ENCODE measurements at places on chromosomes 7 and 10.

GRCh38 chr10:70410608-70411007 is 6.7 kb downstream of the EIF4EBP2 start:
- DNase-seq, result no peak

DNA sequence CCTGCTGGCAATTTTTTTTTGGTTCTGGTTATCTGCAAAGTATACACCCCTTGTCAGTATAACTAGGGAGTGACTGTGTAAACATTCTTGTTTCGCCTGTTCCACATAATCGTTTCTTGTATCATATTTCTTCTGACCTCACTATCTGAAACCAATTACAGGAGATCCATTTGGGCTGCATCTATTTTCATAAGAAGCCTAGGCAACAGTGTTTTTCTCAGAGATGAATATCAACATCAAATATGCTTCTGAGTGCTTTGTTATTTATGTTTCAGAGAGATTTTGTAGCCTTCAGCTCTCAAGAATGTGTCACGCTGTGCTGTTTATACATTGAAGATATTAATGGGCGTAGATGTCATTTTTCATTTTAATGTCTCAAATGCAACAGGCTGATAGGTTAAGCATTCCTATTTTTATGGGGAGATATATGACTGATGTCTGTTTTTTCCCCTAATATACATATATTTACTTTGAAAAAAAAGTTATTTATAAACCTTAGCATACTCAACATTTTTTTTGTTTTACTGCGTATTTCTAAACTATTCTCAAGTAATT is 115.5 kb downstream of the FOXP2 start:
- no peak for DNase-seq

GRCh38 chr10:113691381-113691780 is 11.7 kb downstream of the CASP7 start:
- no peak for DNase-seq

- no peak for DNase-seq
These were observed 6.0 kb upstream of the REEP3 start for GRCh38 chr10:63515002-63515763.

GRCh38 chr7:100435401-100436304 is 644 bp downstream of the PPP1R35 start:
- DNase-seq, result no peak

- DNase-seq, result no peak
These were observed 95.5 kb downstream of the DIP2C start for GRCh38 chr10:593901-594457.

GRCh38 chr7:22697876-22698606 is 29.0 kb upstream of the IL6 start:
- DNase-seq, result no peak

DNA sequence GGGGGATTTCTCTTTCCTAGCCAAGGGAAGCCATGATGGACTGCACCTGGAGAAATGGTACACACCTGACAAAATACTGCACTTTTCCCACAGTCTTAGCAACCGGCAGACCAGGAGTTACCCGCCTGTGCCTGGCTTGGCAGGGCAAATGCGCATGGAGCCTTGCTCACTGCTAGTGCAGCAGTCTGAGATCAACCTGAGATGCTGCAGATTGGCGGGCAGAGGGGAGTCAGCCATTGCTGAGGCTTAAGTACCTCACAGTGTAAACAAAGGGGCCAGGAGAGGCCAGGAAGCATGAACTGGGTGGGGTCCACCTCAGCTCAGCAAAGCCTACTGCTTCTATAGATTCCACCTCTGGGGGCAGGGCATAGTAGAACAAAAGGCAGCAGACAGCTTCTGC is 49.4 kb downstream of the OR13A1 start:
- no peak for DNase-seq

- no peak for DNase-seq
These were observed 1034.5 kb upstream of the LRRTM3 start for GRCh38 chr10:65891073-65891981.

DNA sequence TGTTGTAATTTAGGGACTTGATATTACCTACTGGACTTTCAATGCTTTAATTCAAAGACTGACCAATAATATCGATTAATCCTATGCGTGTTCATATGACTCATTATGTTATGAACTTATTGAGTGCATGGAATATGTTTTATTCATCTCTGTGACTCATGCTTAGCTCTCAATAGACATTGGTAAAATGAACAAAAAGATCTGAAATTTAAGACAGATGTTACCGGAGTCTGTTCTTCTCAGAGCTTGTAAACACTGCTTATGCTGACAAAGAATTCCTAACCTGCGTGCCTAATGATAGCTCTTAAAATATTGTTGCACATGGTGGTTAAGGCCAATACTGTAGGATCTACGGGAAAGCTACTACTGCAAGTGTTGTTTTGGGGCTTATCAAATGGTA is 131.5 kb upstream of the ACBD5 start:
- DNase-seq, result no peak

DNA sequence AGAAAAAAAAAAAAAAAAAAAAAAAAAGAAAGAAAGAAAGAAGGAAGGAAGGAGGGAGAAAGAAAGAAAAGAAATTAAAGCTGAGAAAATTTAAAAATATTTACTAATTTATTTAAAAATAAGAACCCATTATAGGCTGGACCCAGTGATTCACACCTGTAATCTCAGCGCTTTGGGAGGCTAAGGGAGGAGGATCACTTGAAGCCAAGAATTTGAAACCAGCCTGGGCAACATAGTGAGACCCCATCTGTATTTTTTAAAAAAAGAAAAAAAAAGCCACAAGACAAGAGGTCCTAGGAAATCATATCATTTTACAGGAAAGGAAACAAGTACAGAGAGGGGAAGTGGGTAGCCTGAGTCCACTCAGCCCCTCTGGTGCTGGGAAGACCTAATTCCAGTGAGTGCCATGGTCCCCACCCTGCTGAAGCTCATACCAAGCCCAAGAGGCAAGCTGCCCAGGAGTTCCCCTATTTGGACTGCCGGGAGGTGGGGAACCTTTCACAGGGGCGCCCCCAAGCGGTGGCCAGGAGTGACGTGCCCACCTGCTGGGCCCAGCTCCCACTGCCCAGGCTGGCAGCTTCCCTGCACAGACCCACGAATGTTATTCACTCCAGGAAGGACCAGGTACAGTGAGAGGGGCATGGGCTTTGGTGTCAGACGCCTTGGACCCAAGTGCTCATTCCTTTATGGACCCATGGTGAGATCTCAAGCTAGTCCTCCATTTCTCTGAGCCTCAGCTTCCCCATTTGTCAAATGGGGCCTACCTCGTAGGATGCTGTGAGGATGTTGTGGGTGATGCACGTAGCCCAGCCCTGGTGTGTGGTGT is 133.6 kb downstream of the ZMIZ1 start:
- no peak for DNase-seq

- no peak for DNase-seq
These were observed 183.0 kb upstream of the CTBP2 start for GRCh38 chr10:125343118-125343925.

DNA sequence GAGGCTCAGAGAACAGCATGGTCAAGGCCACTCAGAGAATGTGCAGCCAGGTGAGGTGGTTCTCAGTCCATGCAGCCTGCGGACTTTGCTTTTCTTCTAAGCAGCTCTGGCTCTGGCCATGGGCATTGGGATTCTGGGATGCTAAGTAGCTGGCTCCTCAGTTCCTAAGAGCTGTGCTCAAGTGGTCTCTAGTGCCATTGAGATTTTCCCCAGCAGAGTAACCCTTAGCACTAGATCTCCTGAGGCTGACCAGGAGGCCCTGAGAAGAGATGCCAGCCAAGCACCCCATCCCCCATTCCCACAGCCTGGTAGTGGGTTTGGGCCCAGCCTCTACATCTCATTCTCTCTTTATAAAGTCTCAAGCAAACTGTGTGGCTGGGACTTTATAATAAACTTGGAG is 77.1 kb downstream of the KCNMA1 start:
- DNase-seq, result no peak

GRCh38 chr10:70561070-70561469 is 41.5 kb downstream of the PRF1 start:
- no peak for DNase-seq

DNA sequence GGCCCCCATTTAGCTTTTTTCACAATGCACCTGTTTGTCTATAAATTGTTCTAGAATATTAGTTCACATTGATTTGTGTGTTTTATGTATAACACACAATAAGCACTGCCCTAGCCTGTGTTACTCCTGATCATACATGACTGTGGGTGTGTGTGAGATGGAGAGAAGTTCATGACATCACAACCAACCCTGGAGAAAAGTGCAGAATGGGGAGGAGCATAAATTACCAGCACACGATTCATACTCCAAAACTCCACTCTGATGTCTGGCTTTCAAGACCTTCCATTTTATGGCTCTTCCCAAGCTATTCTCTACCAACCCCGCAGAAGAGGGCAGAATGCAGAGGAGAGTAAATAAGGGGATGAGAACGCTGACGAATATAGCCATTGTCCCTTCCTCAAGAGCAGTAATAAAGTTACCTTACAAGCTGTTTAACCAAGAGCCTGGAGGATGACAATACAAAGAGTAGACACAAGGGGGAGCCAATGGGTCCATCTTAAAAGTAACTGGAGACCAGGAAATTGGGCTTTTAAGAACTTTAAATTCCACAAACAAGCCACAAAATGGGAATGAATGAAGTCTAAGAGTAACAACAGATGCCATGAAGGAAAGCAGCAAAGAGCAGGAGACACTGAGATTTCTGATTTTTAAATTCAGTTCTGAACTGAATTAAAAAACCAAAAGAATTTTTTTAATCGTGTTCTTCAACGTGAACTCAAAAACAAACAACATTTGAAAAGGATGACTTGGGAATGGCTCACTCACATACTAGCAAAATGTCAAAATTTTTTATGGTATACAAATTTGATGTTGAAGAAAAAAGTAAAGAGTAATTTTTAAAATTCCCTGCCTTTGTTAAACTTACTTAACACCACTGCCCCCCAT is 159.6 kb downstream of the PARD3 start:
- peak; percentile 21 for DNase-seq

DNA sequence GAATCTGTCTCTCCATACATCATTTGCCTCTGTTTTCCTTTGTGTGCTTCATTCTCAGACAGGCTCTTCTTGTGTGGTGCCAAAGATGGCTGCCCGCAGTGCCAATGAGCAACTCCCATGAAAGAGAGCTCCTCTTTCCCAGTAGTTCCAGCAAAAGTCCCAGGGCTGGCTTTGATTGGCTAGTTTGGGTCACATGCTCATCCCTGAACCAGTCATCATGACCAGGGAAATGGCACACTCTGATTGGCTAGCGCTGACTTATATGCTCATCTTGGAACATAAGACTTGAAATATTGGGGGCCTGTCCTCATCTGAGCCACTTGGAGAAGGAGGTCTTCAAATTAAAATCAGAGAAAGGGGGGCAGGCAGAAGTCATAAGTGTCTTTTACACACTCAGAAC is 112.7 kb downstream of the CDH23 start:
- DNase-seq, result no peak

DNA sequence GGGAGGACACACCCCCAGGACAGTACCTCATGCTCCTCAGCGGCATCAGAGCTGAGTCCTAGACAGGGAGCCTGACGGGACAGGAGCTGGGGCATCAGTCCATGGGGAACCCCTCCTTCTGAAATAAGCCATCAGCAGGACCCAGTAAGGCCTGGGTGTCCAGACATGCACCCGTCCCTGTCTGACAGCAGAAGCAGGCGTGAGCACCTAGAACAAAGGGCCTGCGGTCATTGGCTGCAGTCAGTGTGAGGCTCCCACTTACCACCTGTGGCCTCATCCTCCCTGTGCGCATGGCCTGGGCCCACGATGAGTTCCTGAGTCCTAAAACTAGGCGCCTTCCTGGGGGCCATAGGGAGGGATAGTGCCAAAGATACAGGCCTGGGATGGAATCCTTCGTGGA is 484.7 kb downstream of the PTPRN2 start:
- DNase-seq, result no peak

GRCh38 chr7:101537935-101538595 is 91.0 kb downstream of the MYL10 start:
- DNase-seq, result no peak

- DNase-seq, result peak; percentile 86
These were observed 28.0 kb downstream of the GRK5 start for GRCh38 chr10:119235356-119235755.

DNA sequence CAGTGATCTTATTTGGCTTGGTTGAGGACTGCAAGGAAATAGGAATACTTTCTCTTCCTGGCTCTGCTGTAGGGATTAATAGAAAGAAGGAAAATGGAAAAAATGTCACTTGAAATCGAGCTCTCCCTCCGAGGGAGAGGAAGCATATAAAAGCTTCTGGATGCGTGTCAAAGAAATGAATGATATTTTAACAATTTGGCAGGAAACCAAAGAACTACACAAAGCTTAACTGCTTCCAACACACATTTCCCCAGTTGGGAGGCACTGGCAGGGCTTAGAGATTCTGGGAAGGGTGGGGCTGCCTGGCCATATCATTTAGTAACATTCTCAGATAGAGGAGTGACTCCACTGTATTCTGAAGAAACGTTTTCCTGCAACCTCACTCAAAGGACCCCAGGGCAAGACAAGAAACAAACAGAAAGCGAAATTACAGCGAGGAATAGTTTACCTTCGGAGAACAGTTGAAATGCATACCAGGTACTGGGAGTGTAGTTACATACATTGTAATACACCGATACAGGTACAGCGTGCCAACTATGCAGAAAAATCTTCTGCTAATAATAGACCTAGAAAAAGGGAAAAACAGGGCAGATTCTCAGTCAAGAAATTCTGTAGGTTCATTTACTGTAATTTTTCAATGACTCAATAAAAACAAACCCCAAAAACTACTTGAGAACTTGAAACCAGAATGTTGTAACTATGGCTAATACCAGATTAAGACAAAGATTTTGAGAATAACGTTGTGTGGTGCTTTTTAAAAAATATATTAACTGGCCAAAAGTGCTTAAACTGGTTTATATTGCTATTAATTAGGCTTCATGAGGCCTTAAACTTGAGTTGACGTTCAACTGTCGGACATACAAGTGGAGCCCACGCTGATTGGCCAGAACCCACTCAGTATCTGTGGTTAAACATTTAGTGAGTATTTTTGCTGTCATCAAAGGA is 75.7 kb upstream of the ASAH2 start:
- peak; percentile 62 for DNase-seq

DNA sequence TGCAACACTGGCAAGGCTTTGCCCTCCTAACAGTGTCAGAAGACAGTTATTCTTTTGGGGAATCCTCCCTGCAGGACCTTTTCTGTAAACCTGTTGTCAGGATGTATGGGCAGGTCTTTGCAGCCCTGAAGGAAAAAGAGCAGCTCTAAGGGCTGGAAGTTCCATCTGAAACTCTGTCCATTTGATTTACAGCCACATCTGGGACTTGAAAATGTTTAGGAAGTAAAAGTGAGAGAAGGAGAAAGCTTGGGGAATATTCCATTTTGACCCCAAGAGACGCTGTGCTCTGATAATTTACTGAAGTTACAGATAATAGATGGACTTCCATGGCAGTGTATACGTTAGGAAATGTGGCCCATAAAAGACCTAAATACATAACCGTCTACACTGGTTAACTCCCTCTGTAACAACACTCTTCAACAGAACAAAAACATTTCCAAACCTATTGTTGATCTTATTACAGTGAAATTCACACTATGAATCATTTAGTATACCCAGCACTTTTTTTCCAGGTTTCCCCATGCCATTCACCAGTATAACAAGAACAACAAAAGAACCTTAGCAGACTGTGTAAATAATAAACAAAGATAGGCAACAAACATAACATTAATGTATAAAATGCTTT is 89.1 kb downstream of the KIAA1549 start:
- no peak for DNase-seq

- DNase-seq, result no peak
These were observed 11.5 kb upstream of the AASS start for GRCh38 chr7:122155566-122155965.

- DNase-seq, result no peak
These were observed 117.9 kb downstream of the KMT2E start for GRCh38 chr7:105131890-105132289.

Data from NCI-H446 treated with DMSO at 0.1 percent for 48 hours (cell line).